CD4-positive, alpha-beta T cell treated with Interleukin-4 for 4 hours (primary cell): ENCODE measurements at places on chromosomes 3 and 15.

DNA sequence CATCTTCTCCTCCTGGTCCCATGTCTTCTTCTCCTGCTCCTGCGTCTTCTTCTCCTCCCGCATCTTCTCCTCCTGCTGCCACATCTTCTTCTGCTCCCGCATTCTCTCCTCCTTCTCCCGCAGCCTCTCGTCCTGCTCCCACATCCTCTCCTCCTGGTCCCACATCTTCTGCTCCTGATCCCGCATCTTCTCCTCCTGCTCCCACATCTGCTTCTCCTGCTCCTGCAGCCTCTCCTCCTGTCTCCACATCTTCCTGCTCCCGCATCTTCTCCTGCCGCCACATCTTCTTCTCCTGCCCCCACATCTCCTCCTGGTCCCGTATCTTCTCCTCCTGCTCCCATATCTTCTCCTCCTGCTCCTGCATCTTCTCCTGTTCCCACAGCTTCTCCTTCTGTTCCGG is 6.4 kb downstream of the GOLGA6L2 start:
- DNase-seq: no peak

DNA sequence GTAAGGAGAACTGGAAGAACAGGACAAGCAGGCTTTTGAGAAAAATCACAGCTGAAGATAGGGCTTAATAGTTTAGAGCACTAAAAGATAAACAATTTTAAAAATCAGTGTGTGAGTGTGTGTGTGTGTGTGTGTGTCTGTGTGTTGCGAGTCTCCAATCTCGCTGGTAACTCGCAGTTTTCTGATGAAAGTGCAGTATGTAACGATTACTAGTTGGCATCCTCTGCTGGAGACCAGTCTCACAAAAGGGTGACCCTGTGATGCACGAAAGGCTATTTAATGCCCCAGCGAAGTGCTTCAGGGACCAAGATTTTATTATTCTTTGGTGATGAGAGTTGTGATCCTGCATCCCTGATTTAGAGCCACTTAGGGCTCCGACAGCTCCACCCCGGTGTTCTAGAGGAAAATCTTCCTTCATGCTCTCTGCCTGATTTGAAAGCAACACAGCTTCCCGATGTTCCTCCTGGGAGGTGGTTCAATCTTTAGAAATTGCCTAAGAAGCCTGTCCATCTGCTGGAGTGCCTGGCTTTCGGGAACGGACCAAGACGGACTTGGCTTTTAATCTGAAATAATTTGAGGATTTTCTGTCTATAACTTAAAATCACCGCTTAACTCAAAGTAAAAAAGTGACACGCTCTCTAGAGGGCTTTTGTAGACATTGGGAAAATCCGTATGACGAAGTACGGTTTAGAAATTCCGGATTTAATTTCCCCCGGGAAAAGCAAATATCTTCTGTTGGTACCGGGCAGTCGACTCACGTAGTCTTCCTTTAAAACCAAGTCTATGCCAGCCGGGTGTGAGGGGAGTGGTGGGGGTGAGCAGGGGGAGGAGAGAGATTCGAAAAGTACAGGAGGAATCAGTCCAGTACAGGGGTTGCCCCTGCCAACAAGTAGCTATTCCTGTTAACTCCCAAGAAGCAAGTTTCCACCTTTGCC is 1.1 kb upstream of the ALCAM start:
- DNase-seq: no peak

- DNase-seq: no peak
These were observed 992.4 kb downstream of the NSUN3 start for GRCh38 chr3:95055288-95055687.

GRCh38 chr3:23697416-23697815 is 108.3 kb upstream of the UBE2E1 start:
- DNase-seq: no peak

- DNase-seq: no peak
These were observed 32.5 kb upstream of the TBL1XR1 start for GRCh38 chr3:177229791-177230190.

DNA sequence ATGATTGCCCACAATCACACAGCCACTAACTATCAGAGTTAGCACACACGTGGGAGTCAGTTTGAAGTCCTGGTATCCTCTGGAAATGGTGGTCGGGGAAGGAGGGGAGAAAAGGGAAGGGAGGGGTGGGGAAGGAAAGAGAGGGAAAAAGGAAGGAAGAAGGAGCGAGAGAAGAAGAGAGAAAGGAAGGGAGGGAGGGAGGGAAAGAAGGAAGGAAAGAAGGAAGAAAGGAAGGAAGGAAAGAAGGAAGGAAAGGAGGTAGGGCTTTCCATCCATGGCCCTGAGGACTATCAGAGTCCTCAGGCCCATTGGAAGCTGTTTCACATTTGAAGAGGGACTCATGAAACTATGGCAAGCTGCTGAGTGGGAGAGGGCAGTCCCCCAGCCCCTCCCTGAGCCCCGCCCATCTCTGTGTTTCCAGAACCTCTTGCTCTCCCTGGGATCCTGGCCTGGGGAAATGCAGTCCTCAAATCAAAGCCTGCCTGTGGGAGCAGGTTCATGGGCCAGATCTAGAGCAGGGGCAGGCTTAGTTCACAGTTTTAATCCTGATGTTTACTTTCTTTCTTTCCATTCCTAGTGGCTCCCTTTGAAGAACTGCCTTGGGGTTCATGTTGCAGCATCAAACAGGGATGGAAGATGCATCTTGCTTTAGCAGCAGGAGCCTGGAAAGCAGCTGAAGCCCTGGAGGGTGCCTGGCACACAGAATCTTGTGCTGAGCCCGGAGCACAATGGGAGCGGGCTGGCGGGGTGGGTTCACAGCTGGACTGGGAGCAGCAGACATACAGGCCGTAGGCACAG is 66.1 kb upstream of the GLCE start:
- DNase-seq: no peak

DNA sequence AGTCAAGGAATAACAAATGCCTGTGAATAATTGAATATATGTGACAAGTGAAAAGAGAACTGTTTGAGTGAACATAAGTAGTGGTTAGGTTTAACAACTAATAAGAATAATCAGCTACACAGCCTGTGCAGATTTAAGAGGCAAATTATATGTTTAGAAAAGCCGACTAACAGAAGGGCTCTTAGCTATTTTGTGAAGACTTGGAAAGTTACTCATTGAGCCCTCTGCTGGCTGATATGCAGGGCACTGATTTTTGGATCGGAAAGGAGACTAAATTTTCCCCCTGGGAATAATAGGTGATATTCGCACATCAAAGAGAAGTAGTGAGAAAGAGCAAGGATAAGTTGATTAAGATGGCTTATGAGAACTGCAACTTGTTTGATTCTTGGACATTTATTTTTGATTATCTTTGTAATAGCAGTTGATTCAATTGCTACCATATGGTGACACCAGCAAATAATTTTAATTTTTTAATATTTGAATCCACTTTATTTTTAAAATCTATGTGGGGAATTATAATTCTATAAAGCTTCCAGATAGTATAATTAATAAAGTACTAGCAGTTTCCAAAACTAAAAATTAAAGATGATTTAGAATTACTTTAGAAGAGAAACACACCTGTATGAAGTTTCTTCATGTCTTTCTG is 156.2 kb downstream of the NLGN1 start:
- no peak for DNase-seq

DNA sequence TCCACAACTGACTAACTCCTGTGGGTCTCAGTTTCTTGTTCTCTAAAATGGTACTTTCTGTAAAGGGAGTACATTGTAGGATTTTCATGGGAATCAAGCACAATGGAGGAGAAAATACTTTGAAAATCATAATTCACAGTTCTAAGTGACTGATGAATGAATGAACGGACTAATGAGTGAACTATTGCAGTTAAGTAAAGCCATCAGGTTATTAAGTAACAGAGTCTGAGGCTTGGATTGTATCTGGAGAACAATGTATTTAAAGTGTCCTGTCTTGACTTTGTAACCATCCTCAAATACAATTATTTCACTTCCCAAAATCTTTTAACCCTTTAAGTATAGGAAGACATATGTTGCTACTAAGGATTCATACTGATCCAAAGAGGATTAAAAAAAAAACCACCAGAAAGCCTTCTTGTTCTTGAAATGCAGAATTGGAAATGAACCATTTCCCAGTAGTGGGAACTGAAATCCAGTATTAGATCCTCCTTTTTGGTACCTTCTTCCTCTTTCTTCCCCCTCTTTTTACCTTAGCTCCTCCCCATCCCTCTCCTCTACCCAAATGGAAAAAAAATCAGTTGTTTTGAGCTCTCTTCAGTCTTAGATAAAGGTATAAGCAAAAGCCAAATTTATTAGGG is 13.2 kb upstream of the BCL6 start:
- no peak for DNase-seq

GRCh38 chr15:32786906-32787305 is 69.1 kb downstream of the GREM1 start:
- DNase-seq: no peak

GRCh38 chr3:94176988-94177745 is 114.3 kb downstream of the NSUN3 start:
- DNase-seq: no peak

GRCh38 chr3:4224331-4224730 is 78.8 kb upstream of the SETMAR start:
- DNase-seq: no peak
